ENCODE measurements at places on chromosomes 13 and 19.
A peak's percentile ranks its signal among the peaks of the same experiment; 100 is the strongest.

DNA sequence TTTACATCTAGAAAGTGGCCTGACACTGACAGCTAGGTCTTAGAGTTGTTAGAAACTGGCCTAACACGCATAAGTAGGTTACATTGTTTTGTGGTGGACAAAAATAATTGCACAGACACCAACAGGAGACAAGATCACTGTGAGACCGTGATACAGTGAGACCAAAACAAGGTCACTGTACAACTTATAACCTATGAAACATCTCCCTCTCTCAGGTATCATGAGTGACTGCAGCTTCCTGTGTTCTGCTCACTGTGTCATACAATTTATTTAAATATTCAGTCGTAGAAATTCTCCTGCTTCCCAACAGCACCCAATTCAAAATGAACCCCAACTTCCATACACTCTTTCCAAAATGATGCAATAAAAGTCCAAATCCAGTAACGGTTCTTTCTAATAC lies 2165.2 kb downstream of the PCDH9 start:
- no peak for DNase-seq

DNA sequence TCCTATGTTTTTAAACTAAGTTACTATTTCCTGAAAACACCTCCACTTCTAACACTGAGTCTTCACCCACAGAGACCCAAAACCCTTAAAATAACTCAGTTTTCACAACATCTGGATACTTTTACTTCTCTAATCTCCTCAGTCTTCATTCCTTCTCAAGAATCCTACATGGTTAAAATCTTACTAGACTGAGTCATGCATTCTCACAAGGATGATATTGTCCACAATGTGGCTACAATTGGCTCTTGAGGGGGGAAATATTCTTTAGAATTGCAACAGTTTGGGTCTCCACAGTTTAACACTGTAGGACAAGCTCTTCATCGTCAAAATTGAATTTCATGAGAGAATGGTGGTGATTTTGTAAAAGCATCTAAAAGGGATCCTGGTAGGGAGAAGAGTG lies 397.1 kb downstream of the SLITRK5 start:
- DNase-seq = no peak

DNA sequence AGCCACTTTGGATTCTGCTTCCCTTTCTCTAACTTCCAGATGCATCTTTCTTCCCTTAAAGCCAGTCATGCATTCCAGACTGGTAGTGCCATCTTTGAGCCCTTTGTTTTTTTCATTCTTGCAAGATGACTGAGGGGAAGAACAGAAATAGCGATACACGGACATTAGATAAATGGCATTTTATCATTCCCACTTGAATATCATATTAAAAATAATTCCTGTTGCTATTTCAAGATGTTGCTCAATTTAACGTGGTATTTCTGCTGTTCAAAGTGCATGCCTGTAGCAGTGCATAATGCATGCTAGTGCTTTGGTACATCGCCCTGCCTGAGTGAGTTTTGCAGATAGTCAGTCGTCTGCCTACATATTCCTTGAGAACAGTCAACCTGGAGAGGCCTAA lies 140.6 kb upstream of the FRY start:
- no peak for DNase-seq

DNA sequence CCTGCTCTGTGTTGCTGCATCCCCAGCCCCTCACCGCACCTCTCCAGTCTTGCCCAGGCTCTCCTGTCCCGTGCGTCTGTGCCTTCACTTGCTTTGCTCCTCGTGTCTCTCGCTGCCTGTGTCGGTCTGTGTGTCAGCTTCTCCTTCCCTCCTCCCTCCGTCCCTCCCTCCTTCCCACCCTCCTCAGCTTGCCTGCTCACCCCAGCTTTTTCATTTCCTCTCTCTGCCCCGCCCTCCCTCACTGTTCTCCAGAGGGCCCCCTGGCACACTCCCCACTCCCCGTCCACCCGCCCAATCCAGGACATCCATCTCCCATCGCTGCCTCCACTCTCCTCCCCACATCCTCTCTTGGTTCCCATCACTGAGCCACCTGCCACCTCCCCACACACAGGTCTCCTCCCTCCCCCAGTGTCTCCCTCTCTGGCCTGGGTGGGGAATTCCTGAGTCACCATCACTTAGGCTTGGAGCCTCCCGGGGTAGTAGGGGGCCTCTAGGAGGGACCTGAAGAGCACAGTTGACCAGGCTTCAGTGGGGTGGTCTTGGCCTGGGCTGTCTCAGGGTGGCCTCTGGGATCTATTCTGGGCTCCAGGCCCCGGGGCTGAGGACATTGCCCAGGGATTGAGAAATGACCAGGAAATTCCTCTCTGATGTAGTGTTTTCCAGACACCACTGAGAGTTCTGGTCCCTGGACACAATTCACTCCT lies at the start of gene PTGIR:
PTGIR (minus strand) TSS at position 132 of the 704 bp plus-strand sequence. CDS start 864 bp downstream, outside the sequence.
- no peak for DNase-seq

GRCh38 chr13:106918557-106918860 lies 350.6 kb upstream of the ARGLU1 start:
- DNase-seq = no peak

DNA sequence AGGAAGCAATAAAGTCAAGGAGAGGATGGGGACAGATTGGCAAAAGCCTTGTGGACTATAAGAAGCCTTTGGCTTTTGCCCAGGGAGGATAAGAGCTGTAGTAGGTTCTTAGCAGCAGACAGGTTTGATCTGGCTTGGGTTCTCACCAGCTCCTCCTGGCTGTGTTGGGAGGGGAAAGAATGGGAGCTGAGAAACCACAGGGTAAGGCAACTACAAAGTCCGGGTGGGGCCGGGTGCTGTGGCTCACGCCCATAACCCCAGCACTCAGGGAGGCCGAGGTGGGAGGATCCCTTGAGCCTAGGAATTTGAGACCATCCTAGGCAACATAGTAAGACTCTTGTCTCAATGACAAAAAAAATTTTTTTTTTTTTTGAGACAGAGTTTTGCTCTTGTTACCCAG lies 20.6 kb downstream of the NECTIN2 start:
- no peak for DNase-seq

- DNase-seq = no peak
Observed at GRCh38 chr19:51136851-51137551, 5.1 kb upstream of the SIGLEC7 start.

GRCh38 chr13:109785892-109786450 lies 412 bp downstream of the IRS2 start:
- DNase-seq = no peak

GRCh38 chr13:35983206-35983605 lies 148.0 kb downstream of the DCLK1 start:
- DNase-seq = no peak

- no peak for DNase-seq
Observed at GRCh38 chr19:38304866-38305429, 897 bp downstream of the C19orf33 start.

- no peak for DNase-seq
Observed at GRCh38 chr19:30479231-30479630, 107.0 kb downstream of the ZNF536 start.

GRCh38 chr13:49936968-49937273 lies 781 bp upstream of the SPRYD7 start:
- no peak for DNase-seq

- DNase-seq = no peak
Observed at GRCh38 chr13:66508153-66508909, 721.8 kb downstream of the PCDH9 start.

GRCh38 chr13:104641309-104641708 lies 1575.1 kb upstream of the SLC10A2 start:
- no peak for DNase-seq

GRCh38 chr19:32317086-32317485 lies 28.3 kb upstream of the ZNF507 start:
- DNase-seq = no peak

DNA sequence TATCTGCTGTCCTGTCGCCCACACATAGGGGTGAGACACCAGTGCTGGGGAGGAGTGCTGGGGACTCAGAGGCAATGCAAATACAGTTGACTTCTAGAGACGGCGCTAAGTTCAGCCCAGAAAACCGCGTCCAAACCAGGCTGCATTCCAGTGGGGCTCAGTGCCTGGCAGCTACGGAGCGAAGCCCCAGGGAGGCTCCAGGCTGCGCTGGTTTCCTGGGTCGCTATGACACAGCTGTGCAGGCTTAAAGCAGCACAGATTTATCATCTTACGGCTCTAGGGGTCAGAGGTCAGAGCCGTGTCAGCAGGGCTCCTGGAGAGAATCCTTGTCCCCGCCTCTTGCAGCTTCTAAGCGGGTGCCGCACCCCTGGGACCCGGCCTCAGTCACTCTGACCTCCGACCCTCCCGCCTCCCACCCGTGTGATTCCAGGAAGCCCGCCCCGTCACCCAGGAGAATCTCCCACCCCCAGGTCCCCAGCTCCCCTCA lies 61.6 kb downstream of the ANKRD10 start:
- DNase-seq = no peak

GRCh38 chr19:8831832-8832131 lies 322 bp downstream of the ZNF558 start:
- no peak for DNase-seq

DNA sequence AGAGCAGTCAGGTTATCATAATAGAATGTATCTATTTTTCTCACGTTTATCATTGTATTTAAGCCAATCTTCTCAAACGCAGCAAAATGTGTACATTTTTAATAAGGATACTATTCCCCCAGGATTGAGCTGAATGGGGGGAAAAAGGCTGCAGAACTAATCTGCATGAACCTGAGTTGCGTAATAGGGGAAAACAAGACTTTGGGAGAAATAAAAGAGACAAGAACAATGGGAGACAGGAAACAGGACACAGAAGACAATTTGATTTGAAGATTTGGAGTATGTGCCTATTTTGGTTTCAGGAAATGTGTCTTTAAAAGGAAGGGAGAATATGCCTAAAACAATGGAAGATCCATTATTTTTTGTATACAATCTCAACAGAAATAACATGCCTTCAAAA lies 844.5 kb downstream of the DIAPH3 start:
- no peak for DNase-seq

DNA sequence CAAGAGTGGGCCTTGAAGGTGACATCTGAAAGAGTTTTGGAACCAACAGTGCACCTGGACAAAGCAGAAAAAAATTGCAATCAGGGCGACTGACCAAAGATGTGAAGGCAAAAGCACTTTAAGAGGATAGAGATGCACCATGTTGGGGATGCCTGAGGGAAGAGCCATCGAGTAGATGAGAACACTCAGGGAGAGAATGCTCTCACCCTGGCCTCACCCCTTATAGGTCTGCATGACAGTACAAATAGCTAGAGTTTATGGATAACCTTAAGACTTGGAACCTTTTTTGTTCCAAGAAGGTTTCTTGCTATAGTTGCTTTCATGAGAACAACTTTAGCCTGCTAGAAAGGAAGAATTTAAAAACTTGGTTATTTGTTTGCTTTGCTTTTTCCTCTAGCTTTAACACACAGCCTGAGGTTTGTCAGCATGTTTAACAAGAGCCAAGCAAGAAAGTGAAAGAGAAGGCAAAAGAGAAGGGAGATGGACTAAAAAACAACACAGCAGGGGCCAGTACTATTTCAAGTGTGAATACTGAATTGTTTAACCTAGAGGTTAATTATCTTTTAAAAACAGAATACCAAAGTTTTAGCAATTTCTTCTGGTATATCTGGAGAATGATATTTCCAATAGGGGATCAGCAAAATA lies 418.9 kb downstream of the DIAPH3 start:
- no peak for DNase-seq

DNA sequence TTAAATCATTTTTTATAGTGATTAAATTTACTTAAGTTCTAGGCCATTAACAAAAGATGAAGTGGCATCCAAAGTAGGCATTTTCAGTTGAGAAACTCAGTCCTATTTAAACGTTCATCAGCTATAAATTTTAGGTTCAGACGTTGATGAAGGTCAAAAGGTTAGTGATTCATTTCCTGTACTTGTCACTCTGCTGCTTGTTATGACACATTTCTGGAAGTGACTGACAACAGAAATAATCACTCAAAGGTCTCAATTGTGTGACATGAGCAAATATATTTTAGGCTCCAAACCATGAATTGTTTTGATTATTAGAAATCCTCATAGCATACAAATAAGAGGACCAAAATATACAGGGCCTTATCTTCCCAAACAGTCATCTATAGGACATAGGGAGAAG lies 10.3 kb upstream of the EDNRB start:
- no peak for DNase-seq

GRCh38 chr13:27401210-27401609 lies 23.2 kb upstream of the GTF3A start:
- no peak for DNase-seq

- no peak for DNase-seq
Observed at GRCh38 chr13:98157188-98157587, 14.3 kb downstream of the FARP1 start.

DNA sequence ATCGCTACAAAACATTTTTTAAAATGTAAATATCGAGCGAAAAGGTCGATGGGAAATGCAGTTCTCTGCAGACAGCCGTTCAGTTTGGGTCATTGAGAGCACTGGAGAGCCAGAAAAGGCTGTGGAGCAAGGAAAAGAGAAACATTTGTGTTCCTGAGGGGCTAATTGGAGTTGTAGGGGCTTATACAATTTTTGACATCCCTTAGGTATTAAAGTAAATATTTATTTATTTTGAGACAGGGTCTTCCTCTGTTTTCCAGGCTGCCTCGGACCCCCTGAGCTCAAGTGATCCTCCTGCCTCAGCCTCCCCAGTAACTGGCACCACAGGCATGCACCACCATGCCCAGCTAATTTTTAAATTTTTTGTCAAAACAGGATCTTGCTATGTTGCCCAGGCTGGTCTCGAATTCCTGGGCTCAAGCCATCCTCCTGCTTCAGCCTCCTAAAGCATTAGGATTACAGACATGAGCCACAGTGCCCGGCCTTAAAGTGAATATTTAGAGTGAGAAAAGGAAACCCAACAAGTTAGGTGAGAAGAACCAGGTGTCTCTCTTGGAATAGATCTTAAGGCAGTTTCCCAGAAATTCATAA lies 825 bp upstream of the YIF1B start:
- DNase-seq = no peak

GRCh38 chr13:90414691-90415596 lies 932.5 kb upstream of the MIR17HG start:
- peak; percentile 24 for DNase-seq

- no peak for DNase-seq
Observed at GRCh38 chr19:4575267-4576015, 16.0 kb upstream of the SEMA6B start.

DNA sequence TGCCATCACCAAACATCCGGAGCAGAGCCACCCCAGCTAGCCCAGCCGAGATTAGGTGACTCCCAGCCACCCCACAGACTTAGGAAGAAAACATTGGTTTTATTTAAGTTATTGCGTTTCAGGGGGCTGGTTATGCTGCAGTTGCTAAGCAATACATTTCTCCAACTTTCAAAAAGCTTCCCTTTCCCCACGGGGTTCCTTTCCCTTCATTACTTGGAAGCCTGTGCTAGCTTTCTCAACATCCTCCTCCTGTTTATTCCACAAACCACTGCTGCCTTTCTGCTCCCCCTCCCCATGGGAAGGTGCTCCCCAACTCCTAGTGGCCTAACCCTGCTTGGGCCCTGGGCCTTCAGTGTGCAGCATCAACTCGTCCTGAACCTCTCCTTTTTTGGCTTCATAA lies 52.6 kb downstream of the CDADC1 start:
- DNase-seq = no peak

DNA sequence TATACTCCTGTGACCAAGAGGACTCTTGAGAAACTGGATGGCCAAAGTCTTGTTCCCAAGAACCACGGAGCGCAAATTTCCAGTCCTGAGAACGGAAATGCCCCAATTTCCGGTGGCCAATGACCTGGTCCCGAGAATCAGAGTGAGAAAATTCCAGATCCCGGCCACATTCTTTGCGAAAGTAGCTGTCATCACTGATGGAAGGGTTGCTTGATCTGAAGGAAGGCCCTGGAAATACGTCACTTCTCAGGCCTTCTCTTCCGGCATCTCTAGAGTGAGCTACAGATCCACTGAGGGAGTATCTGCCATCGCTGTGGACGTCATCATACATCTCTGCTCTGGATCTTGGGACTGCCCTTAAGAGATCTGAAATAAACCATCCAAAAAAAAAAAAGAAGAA lies 7.5 kb downstream of the SUGP2 start:
- no peak for DNase-seq
